ENCODE measurements at places on chromosomes 6 and 20. TPM values are rescaled to one million over a fixed set of nuclear protein-coding genes. Genes with fewer than 3 reads are reported as not detected.

Gene BPIFB1
- not detected for total RNA-seq

Gene DYNLT2
- total RNA-seq = 2.8 TPM

Gene GMDS
- 16.1 TPM for total RNA-seq

Gene PCK1
- not detected for total RNA-seq

Gene BMP7
- 14.5 TPM for total RNA-seq

DNA sequence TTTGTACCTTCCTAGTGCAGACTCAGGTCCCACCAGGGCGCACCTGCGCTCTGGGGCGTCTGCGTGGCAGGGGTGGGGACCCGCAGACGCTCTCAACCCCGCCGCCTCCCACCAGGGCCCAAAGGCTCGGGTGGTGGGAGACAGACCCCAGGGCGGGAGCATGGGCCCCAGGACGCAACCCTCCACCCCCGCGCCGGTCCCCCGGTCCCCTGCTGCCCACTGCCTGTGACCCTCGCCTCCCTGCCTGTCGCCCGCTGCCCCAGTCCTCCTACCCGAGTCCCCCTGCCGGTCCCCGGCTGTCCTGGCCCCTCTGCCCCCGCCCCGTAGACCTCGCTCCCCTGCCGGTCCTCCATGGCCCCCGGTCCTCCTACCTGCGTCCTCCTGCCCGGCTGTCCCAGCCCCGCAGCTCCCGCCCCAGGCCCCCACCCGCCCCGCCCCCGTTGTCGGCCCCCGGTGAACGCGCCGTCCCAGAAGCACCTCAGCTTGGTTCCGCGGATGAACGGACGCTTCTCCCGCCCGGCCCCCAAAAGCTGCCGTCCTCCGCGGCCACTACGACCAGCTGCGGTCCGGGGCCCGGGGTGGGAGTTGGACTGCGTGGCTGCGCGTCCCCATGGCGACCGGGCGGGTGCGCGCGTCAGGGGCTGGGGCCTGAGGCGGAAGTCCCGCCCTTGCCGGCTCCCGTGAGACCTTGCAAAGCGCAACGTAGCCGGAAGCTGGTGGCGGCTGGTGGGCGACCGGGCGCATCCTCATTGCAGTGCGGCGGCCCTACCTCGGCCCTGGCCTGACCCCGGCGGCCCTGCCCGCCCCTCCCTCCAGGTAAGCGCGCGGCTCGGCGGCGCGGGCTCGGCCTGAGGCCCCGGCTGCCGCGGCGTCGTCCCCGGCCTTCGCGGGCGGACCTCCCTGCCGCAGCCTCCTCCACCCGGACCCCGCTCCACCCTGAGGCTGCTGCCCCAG, at the start of gene ARFGAP1:
Gene ARFGAP1, plus strand, starts transcription at position 709 of the 954 bp plus-strand sequence. CDS start 2,768 bp downstream, outside the sequence.
- no peaks in the 10 kb centered on the region for H3K27me3 ChIP-seq
- H3K27ac ChIP-seq = peak within 1 kb of the TSS; percentile 66
- H3K4me3 ChIP-seq = peak within 1 kb of the TSS; percentile 92
- H3K36me3 ChIP-seq = no peaks in the 10 kb centered on the region
- H3K4me1 ChIP-seq = peaks cover 26% of the 10 kb centered on the region
- DNase-seq = peak; percentile 88

- peak; percentile 46 for DNase-seq
- no peaks in the 10 kb centered on the region for H3K4me1 ChIP-seq
- H3K27ac ChIP-seq = no peak overlapping the region
- no peaks in the 10 kb centered on the region for H3K36me3 ChIP-seq
- H3K27me3 ChIP-seq = no peaks in the 10 kb centered on the region
Measured at GRCh38 chr6:158213925-158214674, 46.0 kb downstream of the GTF2H5 start.

- H3K36me3 ChIP-seq = no peaks in the 10 kb centered on the region
- no peak overlapping the region for H3K4me3 ChIP-seq
- no peak overlapping the region for H3K27ac ChIP-seq
- no peak for DNase-seq
- peaks cover 5% of the 10 kb centered on the region for H3K4me1 ChIP-seq
Measured at GRCh38 chr6:126696921-126697693, 357.2 kb downstream of the CENPW start.

DNA sequence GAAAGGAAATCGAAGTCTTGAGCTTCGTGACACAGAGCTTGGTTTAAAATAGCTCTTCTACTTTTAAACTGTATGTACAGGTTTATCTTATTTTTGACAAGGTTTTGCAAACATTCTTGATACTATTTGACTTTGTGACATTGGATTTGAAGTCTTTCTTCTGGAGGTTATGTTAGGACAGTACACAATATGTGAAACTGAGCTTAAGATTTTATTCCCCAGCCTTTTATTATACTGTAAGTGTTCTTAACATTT, 95.2 kb upstream of the BTBD3 start:
- DNase-seq = no peak
- H3K27me3 ChIP-seq = no peaks in the 10 kb centered on the region
- peaks cover 26% of the 10 kb centered on the region for H3K4me1 ChIP-seq
- no peaks in the 10 kb centered on the region for H3K36me3 ChIP-seq
- no peak overlapping the region for H3K4me3 ChIP-seq
- H3K27ac ChIP-seq = no peak overlapping the region

GRCh38 chr6:51387907-51388306, 569.2 kb downstream of the TFAP2B start:
- H3K27me3 ChIP-seq = no peaks in the 10 kb centered on the region
- no peak overlapping the region for H3K27ac ChIP-seq
- no peaks in the 10 kb centered on the region for H3K36me3 ChIP-seq
- DNase-seq = no peak

Gene PMEPA1
- total RNA-seq = 3.2 TPM

- H3K27ac ChIP-seq = no peak overlapping the region
- peaks cover 16% of the 10 kb centered on the region for H3K4me1 ChIP-seq
- H3K4me3 ChIP-seq = no peak overlapping the region
- H3K27me3 ChIP-seq = no peaks in the 10 kb centered on the region
- no peaks in the 10 kb centered on the region for H3K36me3 ChIP-seq
- DNase-seq = no peak
Measured at GRCh38 chr6:44705596-44705995, 318.1 kb downstream of the CDC5L start.
